ENCODE measurements at places on chromosomes 3 and 15.
A peak's percentile ranks its signal among the peaks of the same experiment; 100 is the strongest.

- no peak for DNase-seq
Measured at GRCh38 chr3:184441202-184441900, 61.5 kb downstream of the CHRD start.

DNA sequence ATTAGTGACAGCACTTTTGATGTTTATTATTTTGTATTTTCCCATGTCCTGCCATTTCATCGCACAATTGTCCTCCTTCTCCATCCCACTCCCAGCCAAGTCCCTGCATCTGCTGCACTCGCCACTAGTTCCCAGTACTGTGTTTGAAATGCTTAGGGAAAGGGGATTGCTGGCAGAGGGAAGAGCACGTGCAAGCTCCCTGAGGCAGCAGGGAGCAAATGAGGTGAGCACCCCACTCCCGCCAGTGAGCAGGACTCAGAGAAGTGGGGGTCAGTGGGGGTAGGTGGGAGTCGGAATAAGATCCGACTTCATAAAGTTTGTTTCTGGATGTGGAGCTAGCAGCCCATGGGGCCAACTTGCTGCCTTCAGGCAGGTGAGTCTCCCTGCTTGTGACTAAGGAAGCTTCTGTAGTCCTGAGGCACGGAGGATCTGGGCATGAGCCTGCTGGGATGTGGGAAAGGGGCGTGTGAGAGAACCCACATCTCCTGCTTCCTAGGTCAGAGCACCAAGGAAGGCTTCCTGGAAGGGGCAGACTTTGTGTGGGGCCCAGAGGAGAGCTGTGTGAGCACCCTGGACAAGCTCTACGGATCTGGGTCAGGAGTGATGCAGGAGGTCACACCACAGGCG is 99.7 kb upstream of the TLE3 start:
- DNase-seq, result no peak

DNA sequence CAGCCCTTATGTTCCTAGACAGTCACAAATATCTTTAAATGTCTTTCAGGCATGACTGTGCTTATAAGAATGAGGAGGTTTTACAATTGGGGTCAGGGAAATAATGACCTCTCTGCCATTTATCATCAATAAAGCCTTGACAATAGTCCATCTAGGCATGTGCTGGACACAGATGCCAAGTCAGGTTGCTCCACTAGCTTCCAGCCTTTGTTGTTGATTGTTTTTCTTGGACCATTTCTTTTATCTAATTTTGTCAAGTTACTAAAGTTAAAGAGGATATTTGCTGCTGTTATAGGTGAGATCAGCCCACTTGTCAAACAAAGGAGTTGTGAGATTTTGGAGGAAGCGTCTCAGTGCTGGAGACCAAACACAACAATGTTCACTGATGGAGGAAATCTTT is 628.0 kb downstream of the ROBO2 start:
- no peak for DNase-seq

DNA sequence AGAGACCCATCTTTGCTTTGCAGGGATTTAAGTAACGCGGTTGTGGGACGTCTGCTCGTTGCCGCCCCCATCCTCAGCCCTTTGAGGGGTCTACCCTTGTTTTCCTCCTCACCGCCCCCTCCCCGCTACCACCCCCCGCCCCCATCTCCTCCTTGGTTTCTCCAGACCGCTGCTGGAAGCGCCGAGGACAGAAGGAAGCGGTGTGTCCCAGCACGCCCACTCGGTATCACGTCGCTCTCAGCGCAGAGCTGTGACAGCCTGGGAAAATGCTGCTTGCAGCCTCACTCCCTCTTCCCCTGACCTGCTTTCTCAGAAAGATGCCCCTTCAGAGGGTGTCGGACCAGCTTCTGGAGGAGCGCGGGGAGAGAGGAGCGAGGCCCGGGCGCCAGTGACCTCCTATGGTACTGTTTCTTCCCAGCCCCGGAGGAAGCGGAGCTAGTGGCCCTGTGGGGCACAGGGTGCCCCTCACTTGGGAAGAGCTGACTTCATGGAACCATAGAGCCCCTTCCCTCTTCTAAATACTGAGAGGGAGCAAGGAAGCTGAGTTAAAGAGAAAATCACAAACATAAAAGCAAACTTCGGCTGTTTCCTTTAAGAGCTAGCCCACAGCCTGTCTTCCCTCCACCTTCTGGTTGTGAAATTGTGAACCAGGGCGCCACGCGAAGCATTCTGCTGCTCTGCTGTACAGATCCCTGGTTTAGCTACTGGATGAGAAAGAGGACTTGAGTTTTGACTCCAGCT is 698 bp downstream of the IL1RAP start:
- peak; percentile 2 for DNase-seq

GRCh38 chr15:60396100-60396499 is 1.7 kb downstream of the ANXA2 start:
- DNase-seq, result no peak

DNA sequence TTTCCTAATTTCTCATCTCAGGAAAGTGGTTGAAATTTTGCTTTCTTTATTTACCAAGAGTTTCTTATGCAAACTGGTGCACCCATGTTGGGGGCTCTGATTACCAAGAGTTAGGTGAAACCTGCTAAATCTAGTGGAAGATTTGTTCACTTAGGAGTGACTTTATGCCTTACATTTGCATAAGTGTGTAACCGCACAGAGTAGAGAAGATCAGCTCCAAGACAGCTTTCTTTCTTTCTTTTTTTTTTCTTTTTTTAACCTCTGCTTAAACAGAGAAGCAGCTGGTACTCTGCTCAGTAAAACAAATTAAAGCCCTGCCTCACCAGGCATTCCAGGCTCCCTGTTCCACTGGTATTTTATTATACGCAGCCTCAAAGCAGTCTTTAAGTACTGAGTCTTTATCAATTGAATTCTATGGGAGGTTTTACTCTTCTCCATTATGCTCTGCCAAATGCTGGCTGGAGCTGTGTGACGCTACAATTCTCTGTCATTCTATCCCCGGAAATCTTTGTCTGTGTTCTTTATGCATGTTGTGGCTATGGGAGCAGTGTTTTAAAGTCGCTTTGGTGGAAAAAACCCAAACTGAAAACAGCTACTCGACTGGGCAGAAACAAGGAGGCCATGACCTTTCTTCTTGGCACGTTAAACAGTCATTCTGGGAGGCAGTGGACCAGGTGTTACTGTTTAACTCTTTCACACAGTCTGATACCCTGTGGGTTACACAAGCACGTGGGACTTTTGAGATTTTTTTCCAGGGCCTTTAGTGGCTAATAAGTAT is 55.2 kb upstream of the GBE1 start:
- no peak for DNase-seq

GRCh38 chr15:64282701-64283100 is 73.3 kb downstream of the CSNK1G1 start:
- DNase-seq, result no peak

DNA sequence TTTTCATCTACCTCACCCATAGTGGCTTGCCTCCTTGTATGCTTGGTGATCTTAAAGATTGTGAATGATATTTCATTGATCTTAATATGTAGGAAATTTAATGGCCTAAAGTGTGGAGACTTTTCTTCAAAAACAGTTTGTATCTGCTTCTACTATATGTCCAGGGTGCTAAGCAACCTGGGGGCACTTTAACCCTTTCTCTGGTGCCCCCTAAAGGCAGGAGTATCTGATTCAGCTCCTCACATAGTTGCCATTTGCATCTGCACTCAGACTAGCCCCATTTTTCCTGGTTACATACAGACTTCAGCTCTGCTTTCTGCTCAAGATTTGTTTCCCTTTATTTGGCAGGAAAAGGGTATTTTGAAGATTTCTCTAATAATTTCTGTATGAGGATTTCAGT is 5.2 kb upstream of the PFN2 start:
- DNase-seq, result no peak

- DNase-seq, result no peak
Measured at GRCh38 chr3:60146121-60146520, 1096.3 kb upstream of the CFAP20DC start.

DNA sequence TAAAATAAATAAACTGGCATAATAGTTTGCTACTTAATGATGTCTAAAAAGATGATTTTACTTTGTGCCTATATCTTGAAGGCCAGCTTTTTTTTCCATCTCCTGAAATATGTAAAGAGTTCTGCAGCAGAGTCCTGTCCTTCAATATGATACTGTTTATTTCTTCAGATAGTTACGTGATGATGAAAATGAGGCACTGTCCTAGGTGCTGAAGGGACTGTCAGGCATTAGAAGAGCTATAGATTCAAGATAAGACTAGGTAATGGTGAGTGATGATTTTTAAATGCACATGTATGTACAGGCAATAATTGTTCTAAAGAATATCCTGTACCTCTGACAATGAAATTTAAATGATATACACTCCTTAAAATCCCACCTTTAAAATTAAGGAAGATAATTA is 326.9 kb upstream of the DNAJC19 start:
- DNase-seq, result no peak

DNA sequence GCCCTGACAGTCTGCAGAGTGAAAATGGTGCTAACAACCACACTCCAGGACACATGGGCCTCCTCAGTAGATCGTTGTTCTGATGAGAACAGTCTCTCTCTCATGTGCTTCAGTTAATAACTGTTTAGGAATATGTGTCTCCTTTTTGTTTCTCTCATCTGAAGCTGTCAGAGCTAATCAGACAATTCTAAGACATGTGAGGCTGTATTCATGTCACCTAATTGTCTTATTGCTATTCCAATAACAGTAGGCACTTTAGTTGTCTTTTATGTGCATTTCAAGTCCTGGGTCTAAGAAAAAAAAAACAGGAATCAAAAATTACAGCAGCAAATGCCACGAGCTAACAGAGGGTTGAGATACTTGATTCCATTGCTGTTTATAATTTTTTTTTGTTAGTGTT is 89.1 kb downstream of the WDR49 start:
- DNase-seq, result no peak

- DNase-seq, result no peak
Measured at GRCh38 chr15:69491038-69491505, 38.5 kb downstream of the RPLP1 start.

GRCh38 chr3:126620738-126621137 is 34.2 kb downstream of the TXNRD3 start:
- DNase-seq, result no peak

DNA sequence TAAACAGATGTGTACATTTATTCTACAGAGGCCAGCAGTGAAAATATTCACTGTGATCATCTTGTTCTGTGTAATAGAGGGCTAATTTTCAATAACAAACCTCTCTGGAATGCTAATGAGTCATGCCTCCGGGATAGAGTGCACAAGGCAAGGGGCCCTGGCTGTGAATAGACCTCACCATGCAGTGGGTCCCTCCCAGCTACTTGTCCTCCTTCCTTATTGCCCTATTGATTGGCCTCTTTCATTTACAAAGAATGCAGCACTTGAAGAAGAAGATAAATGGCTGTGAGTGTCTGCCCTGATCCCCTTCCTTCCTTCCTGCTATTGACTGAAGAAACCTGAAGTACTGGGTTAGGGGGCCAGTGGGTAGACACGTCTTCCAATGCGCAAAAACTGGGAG is 436.3 kb downstream of the WDR72 start:
- DNase-seq, result no peak

- DNase-seq, result no peak
Measured at GRCh38 chr15:100833417-100834389, 45.9 kb upstream of the ALDH1A3 start.

- DNase-seq, result no peak
Measured at GRCh38 chr3:175057401-175057800, 198.3 kb downstream of the NAALADL2 start.

DNA sequence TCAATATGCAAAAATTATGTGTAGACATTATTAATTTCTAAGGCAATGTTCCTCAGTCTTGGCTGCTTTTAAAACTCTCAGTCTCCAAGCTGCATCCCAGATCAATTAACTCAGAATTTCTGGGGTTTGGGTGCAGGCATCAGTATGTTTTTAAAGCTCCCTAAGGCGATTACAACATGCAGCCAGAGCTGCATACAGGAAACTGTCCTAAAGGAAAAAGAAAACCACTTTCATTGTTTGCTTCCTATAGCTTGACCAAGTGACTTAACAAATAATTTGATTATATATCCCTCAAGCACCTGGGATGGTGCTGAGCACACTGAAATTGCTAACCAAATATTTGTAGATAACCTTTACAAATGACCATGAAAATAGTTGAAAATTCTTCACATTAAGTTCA is 194.7 kb downstream of the DTWD1 start:
- DNase-seq, result no peak

DNA sequence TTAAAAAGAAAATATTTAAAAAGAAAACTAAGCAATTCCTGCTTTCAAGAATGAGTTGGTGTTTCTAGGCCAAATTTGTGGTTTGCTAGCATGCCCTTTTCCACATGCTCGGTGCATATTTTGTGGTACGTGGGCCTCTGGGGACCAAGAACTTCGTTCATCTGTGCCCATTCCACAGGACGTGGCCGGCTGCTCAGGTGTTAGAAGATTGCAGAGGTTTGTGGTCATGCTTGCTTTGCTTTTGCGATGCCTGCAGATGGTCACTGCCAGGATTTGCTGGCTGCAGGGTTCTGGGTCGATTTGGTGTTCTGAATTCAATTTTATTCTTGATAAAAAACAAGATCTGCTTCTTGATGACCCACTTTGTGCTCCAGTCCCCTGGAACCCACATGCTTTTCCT is 7.5 kb downstream of the PSTPIP1 start:
- DNase-seq, result no peak

DNA sequence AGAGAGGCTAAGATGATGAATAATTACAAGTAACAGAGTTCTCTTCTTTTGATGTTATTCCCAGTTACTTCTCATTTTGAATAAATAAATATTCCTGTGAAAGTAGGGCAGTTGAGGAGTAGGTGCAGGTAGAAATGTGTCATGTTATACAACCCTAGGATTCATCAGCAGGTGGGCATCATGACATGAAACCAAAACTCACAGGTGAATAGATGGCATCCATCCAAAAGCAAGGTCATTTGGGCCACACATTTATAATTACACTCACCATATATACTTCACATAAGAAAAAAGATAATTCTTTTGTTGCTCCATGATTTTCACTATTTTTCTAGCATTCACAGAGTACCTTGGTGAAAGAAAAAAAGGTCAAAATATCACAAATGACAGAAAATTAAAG is 273.6 kb downstream of the ZBBX start:
- DNase-seq, result no peak

DNA sequence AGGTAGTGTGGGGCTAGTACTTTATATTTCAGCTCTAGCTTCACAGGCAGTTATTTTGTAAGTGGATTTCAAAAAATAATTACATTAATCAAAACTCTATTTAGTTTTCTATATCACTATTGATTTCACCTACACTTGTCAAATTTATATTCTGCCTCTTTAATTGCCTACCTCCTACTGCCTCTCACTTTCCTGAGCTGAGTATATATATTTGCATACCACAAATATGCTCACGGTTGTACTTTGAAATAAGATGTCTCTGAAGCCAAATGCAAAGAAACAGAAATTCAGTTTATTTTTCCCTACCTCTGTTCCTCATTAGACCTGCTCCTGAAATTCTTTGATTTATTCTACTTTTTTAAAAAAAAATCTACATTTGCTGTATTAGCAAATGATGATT is 309.3 kb upstream of the TGFBR2 start:
- DNase-seq, result no peak

DNA sequence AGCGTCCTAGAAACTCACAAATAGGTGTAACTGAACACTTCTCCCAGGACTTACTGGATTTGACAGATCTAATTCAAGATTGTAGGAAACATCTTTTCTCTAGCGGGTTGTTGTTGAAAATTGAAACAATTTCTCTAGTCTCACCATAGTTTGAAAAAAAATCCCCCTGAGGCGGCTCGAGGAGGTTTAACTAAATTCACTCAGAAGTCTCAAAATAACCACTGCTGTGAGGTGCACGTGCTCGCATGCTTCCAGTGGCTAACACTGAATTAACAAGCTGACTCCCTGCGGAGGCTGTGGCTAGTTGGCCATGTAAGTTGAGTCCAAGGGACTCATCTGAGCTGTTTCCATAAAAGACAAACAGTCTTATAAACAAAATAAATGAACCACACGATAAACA is 503.9 kb downstream of the OCA2 start:
- no peak for DNase-seq
